ENCODE measurements at places on chromosomes 13 and 19.

DNA sequence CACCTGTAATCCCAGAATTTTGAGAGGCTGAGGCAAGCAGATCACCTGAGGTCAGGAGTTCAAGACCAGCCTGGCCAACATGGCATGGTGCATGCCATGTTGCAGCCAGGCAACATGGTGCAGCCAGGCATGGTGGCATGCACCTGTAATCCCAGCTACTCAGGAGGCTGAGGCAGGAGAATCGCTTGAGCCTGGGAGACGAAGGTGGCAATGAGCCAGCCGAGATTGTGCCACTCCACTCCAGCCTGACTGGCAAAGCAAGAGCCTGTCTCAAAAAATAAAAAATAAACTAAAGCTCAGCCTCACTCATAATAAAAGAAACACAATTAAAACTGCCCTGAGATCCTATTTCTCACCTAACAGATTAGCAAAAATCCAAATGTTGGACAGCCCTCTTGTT is 49.7 kb upstream of the MAP3K10 start:
- no peak for DNase-seq

GRCh38 chr19:4594201-4594600 is 34.7 kb upstream of the SEMA6B start:
- DNase-seq, result no peak

- DNase-seq, result no peak
Measured at GRCh38 chr13:45601680-45602079, 13.9 kb downstream of the ERICH6B start.

- DNase-seq, result no peak
Measured at GRCh38 chr19:31960474-31960873, 384.9 kb upstream of the ZNF507 start.

DNA sequence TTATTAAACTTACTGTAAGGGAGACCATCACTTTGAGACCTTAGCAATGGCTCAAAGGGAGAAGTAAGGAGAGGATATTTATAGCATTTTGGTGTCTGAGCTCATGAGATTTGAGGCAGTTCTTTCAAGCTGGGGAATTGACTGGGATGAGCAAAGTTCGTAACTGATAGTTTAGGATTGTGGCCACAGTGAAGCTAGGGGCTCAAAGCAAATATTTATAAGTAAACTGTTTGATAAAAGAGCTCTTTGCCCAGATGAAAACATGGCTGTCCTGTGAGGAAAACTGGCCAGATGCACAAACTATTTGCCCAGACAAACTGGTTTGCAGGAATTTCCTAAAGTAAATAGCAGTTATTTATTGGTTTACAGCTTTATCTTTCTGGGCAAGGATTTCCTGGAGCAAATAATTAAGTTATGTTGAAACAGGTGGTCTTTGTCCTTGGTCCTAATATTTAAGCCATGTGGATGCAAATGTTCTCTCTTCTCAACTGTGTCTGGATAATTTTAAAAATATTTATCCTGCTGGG is 59.7 kb upstream of the TMTC4 start:
- no peak for DNase-seq

- no peak for DNase-seq
Measured at GRCh38 chr19:35608251-35608650, 4.3 kb upstream of the HAUS5 start.

- no peak for DNase-seq
Measured at GRCh38 chr13:41694545-41695301, 237.4 kb downstream of the RGCC start.

DNA sequence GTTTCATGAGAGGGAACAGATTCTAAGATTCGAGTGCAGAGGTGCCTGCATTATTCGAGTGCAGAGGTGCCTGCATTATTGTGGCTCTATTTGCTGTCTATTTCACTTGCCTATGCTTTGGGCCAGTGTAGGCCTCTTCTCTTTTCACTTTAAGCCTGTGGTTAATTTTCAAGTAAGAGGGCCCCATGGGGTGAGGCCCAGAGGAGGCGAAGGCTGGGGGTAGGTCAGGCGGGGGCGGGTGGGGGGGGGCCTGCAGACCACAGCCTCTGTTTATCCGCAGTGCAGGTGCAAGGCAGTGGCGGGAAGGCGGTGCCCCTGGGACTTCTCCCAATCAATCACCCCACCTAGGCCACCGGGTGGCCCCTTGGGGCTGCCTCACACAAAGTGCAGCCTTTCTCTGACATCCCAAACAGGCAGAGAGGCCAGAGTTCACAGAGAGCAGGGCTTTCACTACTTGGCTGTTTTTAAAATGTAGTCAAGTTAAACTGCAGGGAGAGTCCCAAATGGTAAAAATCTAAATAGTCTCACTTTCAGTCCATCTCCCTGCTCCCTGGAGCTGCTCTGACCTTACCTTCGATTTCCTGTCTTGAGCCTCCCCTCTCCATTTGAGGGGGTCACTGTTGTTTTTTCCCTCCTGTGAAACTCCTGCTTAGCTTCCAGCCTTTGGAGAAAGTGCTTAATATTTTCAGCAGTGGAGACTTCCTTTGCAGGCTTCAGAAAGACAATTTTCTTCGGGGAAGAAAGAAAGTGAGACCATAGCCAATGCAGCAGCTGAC is 249.0 kb downstream of the DLEU7 start:
- peak; percentile 8 for DNase-seq

DNA sequence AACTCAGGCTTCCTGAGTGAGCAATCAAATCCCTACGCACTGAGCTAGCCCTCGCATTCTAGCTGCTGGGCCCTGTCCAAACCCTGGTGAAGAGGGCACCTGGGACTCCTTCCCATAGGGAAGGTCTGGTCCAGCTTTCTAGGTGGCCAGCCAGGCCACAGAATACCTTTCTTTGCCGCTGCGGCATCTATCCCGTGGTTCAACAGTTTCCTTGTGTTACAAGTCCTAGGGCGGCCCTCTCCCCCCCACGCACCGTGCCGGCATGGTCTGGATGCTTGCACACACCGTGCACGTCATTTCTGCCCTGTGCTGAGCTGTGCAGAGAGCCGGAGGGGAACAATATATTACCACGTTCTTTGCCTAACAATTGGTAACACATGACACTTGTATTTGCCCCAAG is 164.6 kb upstream of the TSHZ3 start:
- no peak for DNase-seq
